Stimulated activated CD8-positive, alpha-beta memory T cell treated with anti-CD3 and anti-CD28 coated beads, Interleukin-2, amount 100 ng/mL, for 1 hour (primary cell): ENCODE measurements at places on chromosomes 16 and 17.

DNA sequence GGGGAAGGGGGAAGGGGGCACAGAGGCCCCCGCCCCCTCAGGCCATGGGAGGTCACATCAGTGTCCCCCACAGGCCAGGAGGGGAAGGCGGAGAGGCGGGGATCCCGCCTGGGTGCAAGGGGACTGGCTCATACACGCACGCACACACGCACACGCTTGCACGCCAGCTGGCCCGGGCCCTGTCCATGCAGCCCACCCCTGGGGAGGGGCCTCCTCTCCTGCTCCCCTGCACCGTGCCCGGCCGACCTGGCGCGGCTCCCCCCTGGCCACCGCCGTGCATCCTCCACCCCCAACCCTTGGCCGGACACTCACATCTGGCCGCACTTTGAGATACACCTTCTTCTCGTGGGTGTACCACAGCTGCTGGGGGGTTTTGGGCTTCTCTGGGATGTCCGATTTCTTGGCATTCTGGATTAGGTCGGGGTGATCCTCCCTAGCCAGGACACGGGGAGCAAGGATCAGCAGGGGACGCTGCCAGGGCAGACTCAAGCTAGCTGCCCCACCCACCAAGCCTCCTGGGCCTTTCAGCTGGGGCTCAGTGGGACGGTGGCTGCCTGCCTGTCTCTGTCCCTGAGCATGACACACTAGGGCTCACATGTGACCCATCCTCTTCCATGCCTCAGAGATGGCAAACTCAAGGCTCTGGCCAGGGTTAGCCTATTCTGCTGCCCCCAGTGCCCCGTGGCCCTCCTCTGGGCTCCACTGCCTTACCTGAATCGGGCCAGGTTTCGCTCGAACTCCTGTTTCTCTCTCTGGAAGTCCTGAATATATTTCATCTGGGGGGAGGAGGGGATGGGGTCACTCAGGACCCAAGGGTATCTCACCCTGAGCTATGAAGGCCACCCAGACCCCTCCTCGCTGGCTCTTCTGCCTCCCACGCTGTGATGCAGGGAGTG is 6.7 kb downstream of the UBTF start:
- no peak for DNase-seq

DNA sequence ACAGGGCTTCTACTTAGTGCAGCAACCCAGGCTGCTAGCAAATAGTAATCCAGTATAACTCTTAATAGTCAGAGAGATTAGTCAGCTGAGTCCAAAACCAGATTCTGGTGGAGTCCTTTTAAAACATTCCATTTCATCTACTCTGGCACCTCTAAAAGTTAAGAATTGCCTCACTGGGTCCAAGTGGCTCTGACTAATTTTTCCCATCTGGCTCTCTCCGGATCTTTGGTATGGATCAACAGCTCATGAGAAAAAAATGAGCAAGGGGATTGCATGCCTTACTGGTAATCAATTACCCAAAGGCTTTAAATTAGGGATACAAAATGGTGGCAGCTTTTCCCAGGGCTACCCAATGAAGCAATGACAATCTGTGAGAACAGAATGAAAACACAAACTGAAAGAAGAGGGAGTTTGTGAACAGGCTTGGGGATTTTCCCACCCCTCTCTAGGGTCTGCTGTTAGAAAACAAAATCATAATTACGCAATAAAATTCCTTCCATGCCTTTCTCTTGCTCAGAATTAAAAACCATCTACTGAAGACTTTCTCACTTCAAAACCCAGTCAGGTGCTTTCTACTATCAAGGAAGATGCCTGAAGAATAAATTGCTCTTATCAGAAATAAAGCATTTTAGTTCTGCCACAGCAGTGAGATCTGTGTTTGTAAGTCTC is 84.6 kb upstream of the PMFBP1 start:
- DNase-seq, result no peak

- no peak for DNase-seq
These were observed 2.7 kb upstream of the SNX20 start for GRCh38 chr16:50683689-50684374.

DNA sequence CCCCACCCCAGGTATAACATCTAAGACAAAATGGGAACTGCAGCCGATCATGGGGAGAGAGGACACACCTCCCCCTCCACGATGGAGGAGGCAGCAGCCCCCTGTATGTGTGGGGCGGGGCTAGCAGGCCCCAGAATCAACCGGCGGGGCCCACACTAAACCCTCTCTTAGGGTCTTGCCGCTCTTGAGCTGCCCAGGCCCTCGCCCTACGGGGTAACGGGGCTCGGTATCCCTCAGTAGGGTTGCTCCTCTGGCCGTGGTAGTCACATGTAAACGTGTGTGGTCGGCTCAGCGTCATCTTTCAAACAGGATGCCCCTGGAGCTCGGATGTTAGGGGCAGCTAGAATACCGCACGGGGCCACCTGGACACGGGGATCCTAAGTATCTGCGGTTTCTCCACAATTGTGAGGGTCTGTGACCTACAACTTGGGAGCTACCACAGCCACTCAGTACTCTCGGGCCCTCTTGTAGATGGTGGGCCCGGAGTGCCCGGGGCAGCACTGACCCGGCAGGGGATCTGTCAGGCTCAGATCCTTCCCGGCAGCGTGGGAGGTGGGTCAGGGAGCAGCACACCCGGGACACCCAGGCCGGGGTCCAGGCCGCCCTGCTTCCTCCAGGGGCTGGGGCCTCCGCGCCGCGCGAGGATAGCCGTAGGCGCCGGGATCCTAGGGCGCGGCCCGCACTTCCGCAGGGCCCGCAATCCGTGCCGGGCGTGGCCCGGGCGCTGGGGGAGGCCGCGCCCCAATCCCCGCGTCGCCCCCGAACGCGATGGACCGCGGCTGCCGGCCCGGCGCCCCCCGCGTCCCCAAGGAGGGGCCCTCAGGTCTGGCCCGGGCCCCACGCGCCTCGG is 781 bp downstream of the ARHGDIA start:
- DNase-seq, result no peak

DNA sequence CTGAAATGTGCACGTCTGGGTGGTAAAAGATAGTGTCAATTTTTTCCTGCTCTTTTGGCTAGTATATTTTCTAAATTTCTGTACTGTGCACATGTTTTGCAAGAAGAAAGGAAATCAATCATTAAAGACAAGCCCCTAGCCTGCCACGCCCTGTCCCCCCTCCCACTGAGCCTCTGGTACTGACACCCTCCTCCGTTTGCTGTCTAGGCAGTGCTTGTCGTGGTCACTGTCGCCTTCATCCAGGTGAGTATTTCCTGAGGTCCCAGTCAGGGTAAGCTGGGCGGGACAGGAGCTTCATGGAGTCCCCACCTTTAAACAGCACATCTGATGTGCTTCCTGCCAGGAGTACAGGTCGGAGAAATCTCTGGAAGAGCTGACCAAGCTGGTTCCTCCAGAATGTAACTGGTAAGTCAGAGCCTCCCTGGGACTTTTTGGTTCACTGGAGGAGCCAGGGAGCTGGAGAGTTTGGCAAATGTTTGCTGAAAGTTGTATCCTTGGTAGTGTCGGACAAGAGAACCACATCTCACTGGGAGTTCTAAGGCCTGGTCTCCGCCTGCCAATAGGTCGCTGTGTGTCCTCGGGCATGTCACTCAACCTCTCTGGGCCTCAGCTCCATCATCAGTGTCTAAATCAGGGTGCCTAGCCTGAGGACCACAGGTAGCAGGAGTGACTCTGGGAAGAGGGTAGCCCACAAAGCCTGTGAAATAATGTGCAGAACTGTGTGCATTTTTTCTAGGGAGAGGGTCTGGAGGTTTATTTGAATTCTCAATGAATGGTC is 42.2 kb downstream of the ATP2C2 start:
- no peak for DNase-seq

- DNase-seq, result no peak
These were observed 22.4 kb upstream of the ZNF750 start for GRCh38 chr17:82862191-82862590.

DNA sequence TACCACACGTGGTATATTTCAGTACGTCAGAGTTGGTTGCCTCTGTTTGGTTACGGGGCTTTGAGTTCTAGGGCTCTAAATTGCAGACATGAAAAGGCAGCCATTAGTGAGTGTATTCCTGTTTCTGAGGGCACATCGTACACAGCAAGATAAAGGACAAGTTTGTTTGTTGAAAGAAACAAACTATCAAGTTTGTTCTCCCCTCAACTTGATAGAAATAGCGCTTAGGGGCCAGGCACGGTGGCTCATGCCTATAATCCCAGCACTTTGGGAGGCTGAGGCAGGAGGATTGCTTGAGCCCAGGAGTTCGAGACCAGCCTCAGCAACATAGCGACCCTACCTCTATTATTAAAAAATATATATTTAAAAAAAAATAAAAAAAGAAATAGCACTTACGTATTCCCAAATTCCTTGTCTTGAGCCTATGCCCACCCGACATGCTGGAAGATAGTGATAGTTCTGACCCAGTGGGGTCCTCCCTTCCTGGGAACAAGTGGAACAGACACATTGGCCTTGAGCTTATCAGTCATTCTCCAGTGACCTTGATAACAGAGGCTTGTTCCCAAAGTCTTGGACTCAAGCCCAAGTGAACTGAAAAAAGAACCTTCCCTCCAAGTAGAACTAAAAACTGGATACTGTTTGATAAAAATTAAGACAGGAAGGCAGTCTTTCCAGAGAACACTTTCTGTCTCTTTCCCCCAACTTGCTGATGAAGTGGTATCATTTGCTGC is 139.9 kb upstream of the CACNG3 start:
- no peak for DNase-seq

- DNase-seq, result no peak
These were observed 171.6 kb downstream of the CDH11 start for GRCh38 chr16:64950262-64950661.

- no peak for DNase-seq
These were observed 43.7 kb downstream of the RND2 start for GRCh38 chr17:43068570-43069367.

GRCh38 chr17:63552211-63552610 is 1.9 kb downstream of the DCAF7 start:
- DNase-seq, result no peak

DNA sequence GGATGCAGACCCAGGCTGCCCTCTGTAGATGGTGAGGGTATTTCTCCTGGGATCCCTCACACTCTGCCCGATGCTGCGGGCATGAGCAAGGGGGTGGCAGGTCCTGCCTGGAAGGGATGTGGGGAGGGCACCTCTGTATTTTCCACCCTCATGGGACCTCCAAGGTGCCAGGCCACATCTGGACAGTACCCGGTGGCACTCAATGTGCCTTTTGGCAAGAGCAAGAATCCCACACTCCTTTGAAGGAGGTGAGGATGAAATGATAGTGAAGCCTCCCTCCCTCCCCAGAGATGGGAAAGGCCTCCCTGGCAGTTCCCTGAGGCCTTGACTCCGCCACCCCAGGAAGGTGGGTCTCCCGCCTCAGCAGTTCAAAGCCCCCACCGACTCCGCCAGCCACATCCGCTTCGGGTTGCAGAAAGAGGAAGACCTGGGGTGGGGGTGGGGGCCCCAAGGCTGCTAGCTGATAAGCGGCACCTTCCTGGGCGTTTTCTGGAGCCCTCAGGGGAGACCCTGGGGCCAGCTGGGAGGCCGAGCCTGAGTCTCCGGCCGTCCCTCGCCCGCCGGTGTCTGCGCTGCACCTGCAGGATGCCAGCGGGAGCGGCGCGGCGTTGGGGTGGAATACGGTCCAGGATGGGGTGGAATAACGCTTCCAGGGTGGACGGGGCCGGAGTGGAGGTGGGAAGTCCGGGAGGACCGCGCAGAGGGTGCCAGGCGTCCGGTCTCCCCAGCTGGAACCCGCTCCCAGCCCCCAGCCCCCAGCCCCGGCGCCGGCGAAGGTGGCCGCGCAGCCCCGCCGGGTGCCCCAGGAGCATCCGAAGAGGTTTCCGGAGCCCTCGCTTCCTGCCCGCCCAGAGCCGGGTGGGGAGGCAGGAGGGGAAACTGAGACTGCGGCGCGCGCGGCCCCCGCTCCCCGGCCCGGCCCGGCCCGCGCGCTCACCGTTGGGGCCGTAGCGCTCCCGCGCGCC is 718 bp downstream of the ATP2A3 start:
- DNase-seq, result peak; percentile 49

DNA sequence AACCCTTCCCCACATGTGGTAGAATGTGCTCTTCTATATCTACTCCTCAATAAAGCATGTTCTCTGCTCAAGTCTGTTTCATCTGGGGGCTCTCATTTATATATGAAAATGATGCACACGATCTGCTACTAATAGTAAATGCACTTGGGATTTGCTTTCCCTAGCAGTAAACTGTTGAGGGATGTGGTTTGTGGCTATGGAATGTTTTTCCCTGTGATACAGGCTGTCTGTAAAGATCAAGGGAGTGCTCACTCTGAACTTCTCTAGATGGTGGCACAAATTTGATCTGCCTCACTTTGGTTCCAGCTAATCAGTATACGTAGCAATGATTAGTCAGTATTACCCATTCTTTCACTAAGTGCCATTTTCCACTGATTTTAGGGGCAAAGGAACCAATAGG is 18.8 kb downstream of the TAC4 start:
- DNase-seq, result no peak

- no peak for DNase-seq
These were observed 77.3 kb downstream of the ZDHHC7 start for GRCh38 chr16:84933774-84934631.

DNA sequence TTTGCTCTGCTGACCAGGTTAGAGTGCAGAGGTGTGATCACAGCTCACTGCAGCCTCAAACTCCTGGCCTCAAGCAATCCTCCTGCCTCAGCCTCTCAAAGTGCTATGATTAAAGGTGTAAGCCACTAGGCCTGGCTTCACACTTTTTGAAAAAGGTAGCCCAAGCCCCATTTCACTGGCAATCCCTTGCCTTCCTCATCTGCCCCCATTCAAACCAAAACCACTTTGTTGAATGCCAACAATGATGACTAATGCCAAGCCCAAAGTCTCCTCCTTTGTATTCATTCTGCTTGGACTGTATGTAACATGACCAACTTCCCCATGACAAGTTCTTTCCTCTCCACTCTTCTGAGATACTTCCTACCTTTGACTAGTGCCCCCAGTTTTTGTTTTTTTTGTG is 33.1 kb downstream of the N4BP1 start:
- DNase-seq, result no peak

GRCh38 chr16:88739139-88739976 is 33.1 kb downstream of the CTU2 start:
- no peak for DNase-seq

DNA sequence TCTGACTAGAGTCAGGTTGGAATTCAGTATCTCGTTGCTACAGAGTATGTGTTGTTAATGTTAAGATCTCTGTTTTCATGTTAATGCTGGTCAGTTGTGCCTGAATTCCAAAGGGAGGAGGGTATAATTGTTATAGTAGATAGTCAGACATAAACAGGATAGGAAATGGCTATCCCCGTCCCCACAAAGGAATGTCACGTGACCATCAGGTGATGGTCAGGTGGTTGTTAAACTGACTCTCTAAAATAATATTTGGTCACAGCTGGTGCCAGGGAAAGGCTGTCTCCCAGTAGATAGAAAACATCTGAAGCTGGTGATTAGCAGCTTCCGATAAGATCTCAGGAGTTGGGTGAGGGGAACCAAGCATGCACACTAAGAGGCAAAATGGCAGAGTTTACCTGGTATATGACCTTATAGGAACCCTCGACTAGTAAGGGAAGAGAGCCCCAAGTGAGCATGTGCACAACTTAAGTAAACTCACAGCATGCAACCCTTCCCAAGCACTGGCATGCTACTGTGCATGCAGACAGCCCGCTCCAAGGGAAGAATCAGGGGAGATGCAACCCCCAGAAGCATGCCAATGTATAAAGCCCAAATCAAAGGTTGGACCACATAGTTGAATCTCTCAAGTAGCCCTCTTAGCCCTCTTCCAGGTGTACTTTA is 27.4 kb upstream of the SLC6A2 start:
- DNase-seq, result no peak
